ENCODE measurements at places on chromosomes 16 and 17. TPM values are rescaled to one million over a fixed set of nuclear protein-coding genes. Genes with fewer than 3 reads are reported as not detected.

Gene VMO1
- total RNA-seq: 4.7 TPM

Gene SALL1
- total RNA-seq: not detected

Gene PKMYT1
- 2.1 TPM for total RNA-seq

Gene PIK3R5
- 2.1 TPM for total RNA-seq

Gene PDILT
- not detected for total RNA-seq

Gene TP53TG3C
- total RNA-seq: not detected

Gene ARHGDIG
- total RNA-seq: 1.0 TPM

Gene KRTAP4-5
- total RNA-seq: not detected

Gene PALB2
- total RNA-seq: 14.1 TPM

Gene KRT40
- total RNA-seq: 6.3 TPM

Gene PRRT2
- 0.52 TPM for total RNA-seq

Gene ZNF276
- 15.1 TPM for total RNA-seq

Gene SRCIN1
- 0.52 TPM for total RNA-seq

Gene NUTF2
- 94.5 TPM for total RNA-seq

Gene ATP6V0A1
- total RNA-seq: 66.8 TPM

Gene C1QTNF8
- total RNA-seq: not detected

Gene ZNF423
- 16.7 TPM for total RNA-seq

Gene SEZ6L2
- 2.1 TPM for total RNA-seq

Gene RAB34
- 44.9 TPM for total RNA-seq

Gene ELMO3
- total RNA-seq: not detected

Gene RHBDL1
- total RNA-seq: under 0.01 TPM

Gene NF1
- 76.2 TPM for total RNA-seq

Gene ALOX15B
- total RNA-seq: 0.52 TPM

Gene TLCD1
- 1.6 TPM for total RNA-seq

Gene KRTAP2-1
- not detected for total RNA-seq

Gene ABCA3
- 8.4 TPM for total RNA-seq

Gene MSLN
- total RNA-seq: 1.0 TPM

Gene KRTAP1-5
- not detected for total RNA-seq

Gene KREMEN2
- 1.6 TPM for total RNA-seq

Gene VTN
- 0.52 TPM for total RNA-seq

Gene PERCC1
- not detected for total RNA-seq

Gene HOXB1
- not detected for total RNA-seq

Gene CA7
- total RNA-seq: not detected

Gene LYRM1
- 23.5 TPM for total RNA-seq

Gene RAB11FIP4
- total RNA-seq: 1.0 TPM

Gene CETP
- total RNA-seq: 3.1 TPM

Gene BRICD5
- 2.1 TPM for total RNA-seq

Gene G6PC1
- not detected for total RNA-seq

Gene NR1D1
- total RNA-seq: 1.0 TPM

Gene C17orf50
- not detected for total RNA-seq

Gene TK1
- total RNA-seq: 12.0 TPM

Gene CBLN1
- not detected for total RNA-seq

Gene ASIC2
- not detected for total RNA-seq

Gene TBC1D3H
- total RNA-seq: not detected

Gene PRSS27
- not detected for total RNA-seq

Gene DHRS7C
- 163 TPM for total RNA-seq
